ENCODE measurements at places on chromosomes 5 and 9.

DNA sequence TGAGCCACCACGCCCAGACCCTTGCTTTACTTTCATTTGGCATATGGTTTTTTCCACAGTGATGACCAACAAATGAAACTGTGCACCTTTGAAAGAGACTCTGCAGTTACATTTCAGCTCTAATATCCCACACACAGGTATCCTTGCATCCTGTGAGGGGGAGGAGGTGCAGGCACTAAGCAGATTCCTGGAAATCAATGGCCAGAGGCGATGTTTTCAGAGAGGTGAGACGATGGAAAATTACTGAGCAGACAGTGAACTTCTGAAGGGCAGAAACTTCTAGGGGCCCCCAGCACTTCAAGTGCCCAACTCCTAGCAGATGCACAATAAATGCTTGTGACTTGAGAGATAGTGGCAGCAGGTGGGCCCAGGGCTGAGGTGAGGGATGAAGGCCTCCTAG is 29.8 kb upstream of the GNE start:
- no peak for DNase-seq

DNA sequence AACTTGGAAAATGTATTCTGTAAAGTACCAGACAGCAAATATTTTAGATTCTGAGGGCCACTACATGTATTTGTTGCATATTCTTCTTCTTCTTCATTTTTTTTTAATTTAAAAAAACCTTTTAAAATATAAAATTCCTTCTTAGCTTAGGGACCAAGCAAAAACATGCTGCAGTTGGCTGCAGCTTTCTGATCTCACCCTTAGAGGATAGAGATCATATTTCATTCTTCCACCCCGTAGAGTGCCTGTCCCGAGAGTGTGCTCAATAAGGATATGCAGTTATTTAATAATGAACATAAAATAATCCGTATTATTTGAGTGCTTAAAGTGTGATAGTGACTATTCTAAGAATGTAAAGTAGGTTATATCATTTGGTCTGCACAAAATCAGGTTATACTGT is 204.2 kb upstream of the CD180 start:
- no peak for DNase-seq

DNA sequence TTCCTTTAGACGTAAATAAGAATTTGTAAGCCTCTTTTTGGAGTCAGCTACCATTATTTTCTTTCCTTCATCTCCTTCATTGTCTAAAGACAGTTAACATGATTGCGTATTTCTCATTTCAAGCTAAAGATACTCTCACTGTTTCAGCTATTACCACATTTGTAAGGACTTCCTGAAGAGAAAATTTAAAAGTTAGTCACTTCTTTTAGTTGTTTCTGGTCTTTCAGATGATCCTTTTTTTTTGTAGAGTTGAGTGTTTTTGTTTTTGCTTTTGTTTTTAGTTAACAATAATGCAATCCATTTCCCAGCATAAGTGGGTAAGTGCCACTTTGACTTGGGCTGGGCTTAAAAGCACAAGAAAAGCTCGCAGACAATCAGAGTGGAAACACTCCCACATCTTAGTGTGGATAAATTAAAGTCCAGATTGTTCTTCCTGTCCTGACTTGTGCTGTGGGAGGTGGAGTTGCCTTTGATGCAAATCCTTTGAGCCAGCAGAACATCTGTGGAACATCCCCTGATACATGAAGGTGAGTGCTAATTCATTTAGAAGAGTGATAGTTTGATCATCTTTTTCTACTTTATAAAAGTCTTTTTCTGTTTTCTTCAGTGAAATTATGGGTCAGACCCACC is 2.0 kb downstream of the IL31RA start:
- no peak for DNase-seq

- DNase-seq = no peak
Measured at GRCh38 chr5:22842574-22842973, 10.6 kb downstream of the CDH12 start.

- DNase-seq = no peak
Measured at GRCh38 chr5:111863801-111864200, 106.8 kb upstream of the NREP start.

DNA sequence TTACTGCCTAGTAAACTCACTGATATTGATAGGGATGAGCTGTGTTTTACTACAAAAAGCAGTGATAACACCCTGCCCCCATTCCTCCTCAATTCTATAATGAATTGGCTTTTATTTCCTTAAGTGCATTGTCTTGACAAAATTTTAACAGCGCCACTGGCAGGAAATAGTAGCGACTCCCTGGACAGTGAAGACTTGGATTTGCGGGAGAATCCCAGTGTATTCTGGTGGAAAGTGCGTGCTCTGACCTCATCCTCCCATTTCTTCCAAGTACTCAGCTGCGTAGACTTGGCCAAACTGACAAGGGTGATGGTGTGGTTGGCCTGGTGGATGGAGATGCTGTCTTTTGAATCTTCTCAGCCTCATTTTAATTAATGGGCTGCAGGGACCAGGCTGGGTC is 5.3 kb downstream of the TRIO start:
- no peak for DNase-seq

DNA sequence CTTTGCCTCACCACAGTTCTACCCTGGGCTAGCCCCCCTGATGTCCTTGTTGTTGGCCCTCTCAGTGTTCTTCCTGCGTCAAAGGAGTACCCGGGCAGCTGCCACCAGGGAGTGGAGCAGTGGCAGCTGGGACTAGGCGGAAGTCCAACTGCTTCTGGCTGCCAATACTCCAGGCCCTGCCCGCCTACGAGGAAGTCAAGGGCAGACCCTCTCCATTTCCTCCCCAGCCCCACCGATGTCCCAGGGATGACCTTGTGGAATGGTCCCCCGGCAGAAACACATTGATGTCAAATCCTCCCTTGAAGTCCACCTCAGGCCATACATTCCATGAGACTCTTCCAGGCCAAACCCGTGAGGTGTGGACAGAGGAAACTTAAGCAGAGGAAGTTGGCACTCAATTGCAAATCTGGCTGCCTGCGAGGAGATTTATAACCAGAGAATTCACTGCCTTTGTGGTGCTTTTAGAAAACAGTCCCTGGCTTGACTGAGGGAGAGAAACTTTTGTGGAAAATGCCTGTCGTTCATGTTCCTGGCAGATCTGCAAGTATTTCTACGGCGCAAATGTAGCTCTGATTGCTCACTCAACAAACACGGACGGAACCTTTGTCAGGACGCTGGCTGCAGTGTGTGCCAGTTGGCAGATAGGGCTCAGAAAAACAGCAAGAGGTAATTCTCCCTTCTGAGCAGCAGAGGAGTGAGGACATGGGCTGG is 339.7 kb downstream of the RAB3C start:
- peak; percentile 95 for DNase-seq

DNA sequence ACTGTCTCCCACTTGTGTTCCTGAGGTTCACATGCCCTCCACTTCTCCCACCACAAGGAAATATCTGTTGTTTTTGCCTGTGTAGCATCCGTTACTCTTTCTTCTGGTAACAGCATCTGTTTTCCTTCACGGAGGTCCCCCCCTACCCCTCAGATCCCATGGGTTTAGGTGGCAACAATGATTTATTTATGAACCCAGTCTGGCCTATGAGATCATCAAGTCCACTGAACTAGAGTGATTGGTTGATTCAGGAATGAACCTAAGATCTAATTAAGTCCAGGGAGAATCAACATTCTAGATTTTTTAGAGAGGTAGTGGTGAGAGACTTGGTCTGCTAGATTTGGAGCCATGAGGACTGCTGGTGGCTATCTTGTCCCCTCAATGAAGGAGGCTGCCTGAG is 166.8 kb downstream of the NR3C1 start:
- DNase-seq = no peak

- no peak for DNase-seq
Measured at GRCh38 chr9:37340961-37341360, 81.5 kb upstream of the GRHPR start.

DNA sequence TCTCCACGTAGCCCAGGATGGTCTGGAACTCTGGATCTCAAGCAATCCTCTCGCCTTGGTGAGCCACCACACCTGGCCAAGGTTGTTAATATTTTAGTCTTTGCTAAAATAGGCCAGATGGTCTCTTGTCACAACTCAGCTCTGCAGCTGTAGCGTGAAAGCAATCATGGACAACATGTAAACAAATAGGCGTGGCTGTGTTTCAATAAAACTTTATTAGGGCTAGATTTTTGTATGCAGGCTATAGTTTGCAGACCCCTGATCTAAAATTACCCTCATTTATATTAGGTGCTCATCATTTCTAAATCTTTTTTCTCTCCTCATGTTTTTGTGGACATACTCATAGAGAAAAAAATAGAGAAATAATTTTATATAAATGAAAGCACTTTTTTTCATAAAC is 72.1 kb upstream of the SLC28A3 start:
- DNase-seq = no peak

DNA sequence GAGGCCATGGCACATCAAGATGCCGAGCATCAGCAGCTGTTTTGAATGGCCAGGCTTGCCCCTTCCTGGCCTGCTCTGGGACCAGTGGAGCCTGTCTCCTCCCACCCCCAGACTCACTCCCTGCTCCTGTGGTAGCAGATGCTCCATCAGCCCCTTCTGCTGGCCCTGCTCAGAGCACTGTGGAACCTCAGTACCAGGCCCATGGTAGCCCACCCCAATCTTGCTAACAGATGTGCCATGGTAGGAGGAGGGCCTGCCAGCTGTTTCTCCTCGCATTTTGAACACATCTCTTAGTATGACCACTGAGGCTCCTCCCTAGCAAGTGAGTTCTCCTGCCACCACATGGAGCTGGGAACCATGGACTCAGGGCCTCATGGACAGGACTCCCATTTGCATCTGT is 29.5 kb downstream of the COL27A1 start:
- DNase-seq = no peak

DNA sequence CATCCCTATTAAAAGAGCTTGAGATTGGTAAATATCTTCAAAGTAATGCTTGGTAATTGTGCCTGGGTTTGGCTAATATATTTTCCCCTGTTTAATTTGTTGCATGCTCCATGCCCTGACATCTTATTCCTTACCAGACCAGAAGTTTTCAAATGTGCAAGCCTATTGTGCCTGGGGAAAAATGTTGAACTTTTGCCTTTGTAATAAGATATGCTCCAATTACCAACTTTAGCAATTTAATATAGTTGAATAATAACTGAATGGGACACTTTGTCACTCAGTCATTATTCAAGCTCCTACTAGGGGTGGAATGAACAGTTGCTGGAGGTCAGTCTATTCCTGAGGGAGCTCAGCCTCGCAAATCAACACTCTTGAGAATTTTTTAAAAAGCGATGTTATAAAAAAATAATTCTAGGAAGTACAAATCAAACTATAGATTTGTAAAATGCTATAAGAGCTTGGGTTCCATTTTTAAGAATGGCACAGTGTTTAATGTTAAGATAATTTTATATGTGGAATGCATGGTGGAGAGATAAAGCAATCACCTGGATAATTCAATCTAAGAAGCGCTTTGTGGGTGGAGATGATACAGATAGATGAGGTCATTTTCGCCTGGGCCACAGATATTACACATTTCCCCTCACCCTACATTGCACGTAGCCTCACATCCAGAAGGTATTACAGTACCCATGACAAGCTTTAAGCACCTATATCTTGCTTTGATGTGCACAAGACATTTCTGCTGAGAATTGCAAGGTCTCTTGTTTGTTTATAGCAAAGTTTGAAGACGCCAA is 231.8 kb downstream of the PIK3R1 start:
- DNase-seq = no peak

- no peak for DNase-seq
Measured at GRCh38 chr5:135400866-135401265, 1.8 kb upstream of the MACROH2A1 start.

DNA sequence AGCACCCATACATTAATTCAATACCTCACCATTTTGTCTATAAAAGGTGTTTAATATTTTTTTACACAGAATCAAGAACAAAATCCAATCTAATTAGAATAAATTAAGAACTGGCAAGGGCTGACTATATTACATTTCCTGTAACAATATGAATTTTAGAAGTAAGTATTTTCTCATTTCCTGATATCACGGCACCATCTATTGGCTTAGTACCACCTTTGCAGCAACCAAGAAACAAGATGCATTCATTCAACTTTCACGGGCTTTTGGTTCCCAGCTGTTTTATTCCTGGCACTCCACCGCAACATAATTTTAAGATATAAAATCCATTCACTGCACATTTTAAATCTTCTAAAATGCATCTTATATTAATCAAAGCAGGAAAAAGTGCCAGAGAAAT is 20.6 kb downstream of the PSMB7 start:
- DNase-seq = no peak

- no peak for DNase-seq
Measured at GRCh38 chr5:52693280-52693679, 94.4 kb upstream of the ITGA1 start.

DNA sequence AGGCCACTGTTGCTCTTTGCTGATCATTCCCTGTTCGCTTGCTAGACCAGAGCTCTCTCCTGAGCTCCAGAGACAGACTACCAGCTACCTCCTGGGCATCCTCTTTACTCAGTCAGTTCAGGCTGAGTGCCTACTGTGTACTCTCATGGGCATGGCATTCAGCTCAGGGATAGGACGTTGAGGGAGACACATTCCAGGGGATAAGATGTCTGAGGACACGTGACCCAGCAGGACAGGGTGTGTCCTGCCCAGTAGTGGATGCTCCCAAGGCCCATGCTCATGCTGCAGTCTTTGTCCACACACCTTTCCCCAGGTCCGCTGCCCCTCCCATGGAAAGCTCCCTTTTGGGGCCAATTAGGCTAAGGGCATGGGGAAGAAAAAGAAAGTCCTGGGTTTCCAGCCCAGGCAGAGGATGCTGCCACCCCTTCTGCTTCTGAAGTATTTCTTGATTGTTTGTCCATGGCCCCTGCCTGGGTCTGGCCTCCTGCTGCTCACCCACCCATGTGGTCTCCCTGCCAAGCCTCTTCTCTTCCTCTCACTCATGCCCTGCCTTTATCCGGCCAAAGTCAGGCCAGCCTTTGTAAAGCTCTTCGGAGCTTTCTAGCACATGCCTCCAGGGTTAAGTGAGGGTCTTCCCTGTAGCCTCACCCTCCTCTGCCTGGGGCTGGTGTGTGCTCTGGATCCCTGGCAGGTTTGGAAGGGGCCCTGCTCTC is 60.5 kb upstream of the PITX1 start:
- DNase-seq = peak; percentile 48
